Fibroblast of skin of abdomen (primary cell): ENCODE measurements at places on chromosomes 12 and 14.

- no peak for DNase-seq
Observed at GRCh38 chr14:81001447-81001846, 46.0 kb downstream of the TSHR start.

DNA sequence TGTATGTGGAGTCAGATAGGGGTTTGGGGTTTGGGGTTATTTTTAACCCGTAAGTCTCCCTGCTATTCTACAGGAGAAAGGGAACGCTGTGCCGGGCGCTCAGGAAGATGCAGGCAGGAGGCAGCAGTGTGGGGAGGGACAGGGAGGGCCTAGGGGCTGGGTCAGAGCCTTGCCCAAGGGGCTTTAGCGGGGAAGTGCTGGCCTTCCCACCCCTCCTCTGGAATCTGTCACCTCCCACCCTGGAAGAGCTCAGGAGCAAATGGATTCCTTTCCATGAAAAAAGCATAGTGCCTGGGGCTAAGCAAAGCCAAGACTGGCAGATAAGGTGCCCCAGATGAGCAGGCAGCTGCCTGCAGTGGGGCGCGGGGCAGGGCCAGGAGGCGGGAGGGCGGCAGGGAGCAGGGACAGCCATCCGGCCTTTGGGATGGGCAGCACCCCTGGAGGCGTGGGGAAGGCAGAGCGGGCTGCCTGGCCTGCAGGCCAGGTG, 7.3 kb upstream of the INF2 start:
- peak; percentile 11 for DNase-seq

DNA sequence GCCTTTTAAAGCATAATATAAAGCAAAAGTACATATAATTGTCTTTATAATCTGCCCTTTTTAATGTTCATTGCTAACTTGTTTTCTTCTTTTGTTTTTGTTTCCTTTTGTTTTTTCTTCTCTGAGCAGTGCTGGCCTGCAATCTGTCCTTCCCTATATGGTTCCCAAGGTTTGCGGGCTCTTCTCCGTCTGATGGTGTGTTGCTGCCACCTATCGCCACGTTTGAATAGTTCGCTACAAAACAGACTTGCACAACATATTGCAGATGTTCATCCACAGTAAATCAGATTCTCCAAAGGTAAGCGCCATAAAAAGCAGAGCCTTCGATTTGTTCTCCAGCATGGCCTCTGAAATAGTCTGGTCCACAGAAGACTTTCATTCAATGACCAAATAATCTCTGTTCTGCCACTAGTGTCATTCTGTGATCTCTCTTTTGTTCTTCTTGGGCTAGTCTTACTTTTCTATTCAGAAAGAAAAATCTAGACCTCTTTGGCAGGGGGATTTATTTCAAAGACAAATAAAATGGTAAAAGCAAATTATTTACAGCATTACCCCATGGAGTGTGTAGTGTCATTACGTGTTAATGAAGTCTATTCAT, 33.5 kb downstream of the C12orf50 start:
- DNase-seq = peak; percentile 73

GRCh38 chr12:80670214-80670613, 37.2 kb upstream of the MYF6 start:
- DNase-seq = no peak

DNA sequence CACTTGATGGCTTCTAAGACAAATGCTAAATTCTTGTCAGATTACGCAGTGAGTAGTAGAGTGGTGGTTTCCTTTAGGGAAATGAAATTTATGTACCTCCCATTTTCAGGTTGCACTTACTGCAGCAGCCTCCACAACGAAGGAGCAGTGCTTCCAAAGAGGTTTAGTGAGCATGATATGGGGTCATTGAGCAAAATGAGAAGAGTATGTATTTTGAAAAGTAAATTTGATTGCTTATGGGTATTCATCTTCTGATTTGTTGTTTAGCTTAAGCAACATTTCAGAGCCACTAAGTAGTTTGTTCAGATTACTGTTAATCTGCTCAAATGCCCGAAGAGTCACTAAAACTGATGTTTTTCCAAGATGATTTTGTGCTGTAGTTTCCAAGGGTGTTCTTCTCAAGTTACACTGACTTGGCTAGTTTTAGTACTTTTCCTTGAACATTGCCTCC, 493.6 kb downstream of the PCNX1 start:
- peak; percentile 44 for DNase-seq

DNA sequence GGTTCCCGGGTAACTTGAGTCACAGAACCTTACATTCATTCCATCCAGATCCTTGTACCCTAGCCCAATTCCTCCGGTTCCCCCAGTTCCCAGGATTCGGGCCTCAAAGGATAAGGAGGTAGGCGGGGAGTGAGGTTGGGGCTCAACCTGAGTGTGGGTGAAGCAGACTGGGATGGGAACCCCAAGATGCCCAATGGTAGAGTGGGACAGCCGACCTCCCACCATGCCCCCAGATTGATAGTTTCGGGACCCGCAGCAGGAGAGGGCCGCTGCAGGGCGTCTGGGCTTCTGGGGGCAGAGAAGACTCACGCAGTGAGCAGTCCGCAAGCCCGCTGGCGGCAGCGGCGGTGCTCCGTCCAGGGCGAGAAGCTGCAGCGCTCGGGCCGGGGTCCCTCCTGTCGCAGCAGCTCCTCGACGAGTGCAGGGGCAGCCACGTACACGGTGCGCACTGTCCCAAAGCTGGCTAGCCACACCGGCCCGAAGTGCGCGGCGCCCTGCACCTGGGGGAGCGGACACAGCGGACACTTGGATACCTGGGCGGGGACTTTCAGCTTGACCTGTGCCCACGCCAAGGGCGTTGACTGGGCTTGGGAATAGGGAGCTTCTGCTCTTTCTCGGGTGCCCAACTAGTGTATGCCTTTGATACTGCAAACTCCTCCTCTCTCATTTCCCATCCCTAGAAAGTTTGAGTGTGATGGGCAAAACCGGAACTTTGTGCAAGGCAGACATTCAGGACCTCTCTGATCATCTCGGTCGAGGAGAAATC, 997 bp downstream of the CYP27B1 start:
- DNase-seq = no peak

- DNase-seq = no peak
Observed at GRCh38 chr12:121781998-121782979, 11.2 kb downstream of the RHOF start.

DNA sequence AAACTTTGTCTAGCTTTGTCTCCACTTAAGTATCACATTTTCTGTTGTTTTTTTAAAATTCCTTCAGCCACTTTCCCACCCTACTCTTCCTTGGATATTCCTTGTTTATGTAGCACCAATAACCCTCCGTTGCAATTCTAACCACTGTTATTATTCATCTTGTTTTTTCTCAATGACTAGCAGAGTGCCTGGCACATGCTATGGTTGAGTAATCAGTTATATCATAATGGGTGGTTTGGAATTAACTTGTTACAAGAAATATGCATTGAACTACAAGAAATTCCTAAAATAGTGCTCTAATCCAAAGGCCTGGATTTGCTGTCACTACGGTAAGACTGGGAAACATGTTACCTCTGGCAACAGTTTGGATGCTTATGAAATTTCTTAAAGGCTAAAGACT, 756.6 kb downstream of the NOVA1 start:
- peak; percentile 6 for DNase-seq

GRCh38 chr12:8065991-8066594, at the start of gene C3AR1:
Gene C3AR1, minus strand, starts transcription at chr12:8066359. Its CDS starts 6,174 bp downstream, at chr12:8060185.
- peak; percentile 63 for DNase-seq

- DNase-seq = no peak
Observed at GRCh38 chr12:77070382-77070781, 5.0 kb upstream of the E2F7 start.

DNA sequence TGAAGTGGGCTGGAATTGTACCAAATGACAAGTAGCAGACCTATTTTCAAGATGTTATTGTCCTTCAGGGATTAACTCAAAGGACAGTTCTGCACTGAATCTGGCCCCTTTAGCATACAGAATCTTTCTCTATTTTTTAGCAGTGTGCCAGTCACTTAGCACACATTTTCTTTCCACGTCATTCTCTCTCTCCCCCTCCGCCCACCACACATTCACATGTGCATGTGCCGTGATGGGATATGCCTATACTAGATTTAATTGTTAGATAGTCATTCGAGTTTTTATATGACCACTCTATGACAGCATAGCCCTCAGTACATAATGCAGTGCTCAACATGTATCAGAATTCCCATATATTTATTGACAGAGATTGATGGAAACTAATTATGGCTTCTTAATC, 129.1 kb downstream of the KCNC2 start:
- DNase-seq = no peak

DNA sequence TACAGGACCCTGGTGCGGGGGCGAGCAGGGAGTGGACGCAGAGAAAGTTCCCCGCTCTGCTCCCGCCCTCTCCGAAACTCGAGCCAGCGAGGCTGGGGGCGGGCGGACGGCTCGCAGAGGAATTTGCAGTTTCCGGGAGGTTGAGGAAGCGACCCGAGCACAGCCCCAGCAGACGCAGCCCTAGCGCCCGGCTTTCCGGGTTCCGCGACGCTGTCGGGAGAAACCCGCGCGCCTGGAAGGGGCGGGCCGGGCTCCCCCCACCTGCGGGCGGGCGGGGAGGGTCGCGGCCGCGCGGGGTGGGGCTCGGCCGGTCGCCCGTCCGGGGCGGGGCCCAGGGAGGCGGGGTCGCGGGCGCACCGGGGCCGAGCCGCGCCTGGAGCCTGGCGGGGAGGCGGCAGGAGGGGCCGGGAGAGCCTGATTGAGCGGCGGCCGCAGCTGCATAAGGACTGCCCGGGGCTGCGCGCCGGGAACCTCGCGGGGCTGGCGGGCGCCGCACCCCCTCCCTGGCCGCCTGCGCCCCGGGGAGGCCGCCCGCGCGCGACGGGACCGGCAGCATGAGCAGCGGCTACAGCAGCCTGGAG, at the start of gene RASSF3:
TSS of gene RASSF3 (plus strand) at position 417 of the 581 bp plus-strand sequence. CDS start at position 555, 138 bp downstream.
- DNase-seq = peak; percentile 62

DNA sequence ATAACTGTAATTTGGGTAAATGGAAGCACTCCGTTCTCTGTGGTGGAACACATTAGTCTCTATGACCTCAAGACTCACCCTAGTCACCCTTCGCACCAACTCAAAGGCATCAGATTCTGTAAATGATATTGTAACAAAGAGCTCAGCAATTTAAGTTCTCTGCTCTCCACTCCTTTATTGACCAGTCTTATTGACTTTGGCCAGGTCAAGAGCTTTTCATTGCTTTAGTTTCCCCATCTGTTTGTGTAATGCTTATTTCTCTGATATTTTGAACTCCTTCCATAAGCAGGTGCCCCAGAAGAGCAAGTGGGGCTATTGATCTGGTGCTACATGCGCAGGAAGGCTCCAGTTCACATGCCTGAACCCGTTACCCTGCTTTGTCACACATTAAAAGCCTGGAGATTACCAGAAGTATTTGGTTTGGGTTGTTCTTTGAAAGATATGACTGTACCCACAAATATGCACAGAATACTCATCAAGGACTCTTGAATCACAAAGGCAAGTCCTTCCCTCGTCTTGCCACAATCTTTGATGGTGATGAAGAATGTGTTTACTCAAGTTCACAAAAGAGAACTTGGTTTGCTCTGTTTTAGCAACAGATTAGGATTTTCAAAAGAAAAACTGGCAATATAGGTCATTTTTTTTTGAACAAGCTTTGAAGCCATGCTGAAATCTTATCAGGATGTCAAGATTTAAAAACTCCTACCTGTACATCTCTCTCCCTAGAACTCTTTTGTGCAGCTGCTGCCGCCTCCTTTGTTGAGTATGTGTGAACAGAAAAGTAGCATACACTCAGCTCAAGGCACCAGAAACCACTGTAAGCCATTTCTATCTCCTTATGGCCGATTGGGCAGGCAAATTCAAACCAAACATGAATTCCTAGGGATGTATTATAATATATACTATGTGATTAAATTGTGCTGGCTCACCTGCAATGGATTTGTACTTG, 193.9 kb downstream of the BCAT1 start:
- peak; percentile 87 for DNase-seq

GRCh38 chr14:104942586-104942985, 17.9 kb downstream of the PLD4 start:
- DNase-seq = no peak

GRCh38 chr12:120126635-120127005, 10.1 kb upstream of the RAB35 start:
- DNase-seq = peak; percentile 11

DNA sequence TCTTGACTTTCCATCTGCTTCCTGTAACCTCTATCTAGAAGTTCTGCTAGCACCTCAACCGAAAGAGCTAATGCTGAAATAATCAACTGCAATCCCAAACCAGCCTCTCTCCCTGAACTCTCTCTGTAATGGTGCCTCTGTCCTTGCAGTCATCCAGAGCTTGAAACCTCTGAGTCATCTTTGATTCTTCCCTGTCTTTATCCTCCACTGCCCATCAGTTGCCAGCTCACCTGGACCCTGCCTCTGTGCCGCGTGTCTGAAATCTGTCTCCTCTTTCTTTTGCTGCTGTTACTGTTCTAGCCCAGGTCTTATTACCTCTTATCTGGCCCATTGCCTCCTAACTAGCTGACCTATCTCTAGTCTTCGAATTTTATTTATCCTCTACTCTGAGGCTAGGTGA, 15.5 kb downstream of the CLSTN3 start:
- no peak for DNase-seq

GRCh38 chr12:108484431-108484830, 30.6 kb upstream of the FICD start:
- no peak for DNase-seq

- peak; percentile 5 for DNase-seq
Observed at GRCh38 chr14:73025544-73025943, 1.4 kb downstream of the ZFYVE1 start.

DNA sequence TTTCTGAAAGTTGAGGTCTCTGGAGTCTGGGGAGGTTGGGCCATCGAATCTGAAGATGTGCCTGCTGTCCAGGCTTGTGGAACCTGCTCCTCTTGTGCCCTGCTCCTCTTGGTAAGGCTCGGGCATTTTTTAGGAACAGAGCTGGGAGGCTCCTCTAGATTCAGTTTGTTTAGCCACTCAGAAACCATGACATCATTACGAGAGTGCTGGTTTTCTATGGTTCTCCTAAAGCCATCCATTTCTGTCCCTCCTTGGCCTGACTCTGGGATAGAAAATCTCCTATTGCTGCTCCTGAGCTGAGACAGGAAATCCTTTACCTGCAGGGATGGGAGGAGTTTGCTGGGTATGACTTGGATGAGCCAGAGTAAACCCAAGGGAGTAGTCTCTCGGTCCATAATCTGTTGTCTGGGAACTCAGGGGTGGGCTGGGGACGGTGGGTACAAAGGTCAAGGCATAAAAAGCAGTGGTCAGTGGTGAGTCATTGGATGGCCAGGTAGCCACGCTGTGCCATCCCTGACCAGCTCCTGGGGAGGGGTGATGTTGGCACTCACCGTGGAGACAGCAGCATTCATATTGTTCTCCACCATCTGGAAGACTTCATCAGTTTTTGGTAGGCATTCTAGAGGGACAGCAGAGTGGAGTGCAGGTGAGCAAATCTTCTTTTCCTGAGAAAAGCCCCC, 2.4 kb upstream of the ADCY4 start:
- DNase-seq = no peak

GRCh38 chr12:105330283-105330930, at the start of gene C12orf75:
Gene C12orf75, plus strand, starts transcription at chr12:105330691. Its CDS starts 201 bp downstream, at chr12:105330892.
- DNase-seq = peak; percentile 85

- DNase-seq = no peak
Observed at GRCh38 chr14:73311708-73312030, 74.4 kb downstream of the PAPLN start.

DNA sequence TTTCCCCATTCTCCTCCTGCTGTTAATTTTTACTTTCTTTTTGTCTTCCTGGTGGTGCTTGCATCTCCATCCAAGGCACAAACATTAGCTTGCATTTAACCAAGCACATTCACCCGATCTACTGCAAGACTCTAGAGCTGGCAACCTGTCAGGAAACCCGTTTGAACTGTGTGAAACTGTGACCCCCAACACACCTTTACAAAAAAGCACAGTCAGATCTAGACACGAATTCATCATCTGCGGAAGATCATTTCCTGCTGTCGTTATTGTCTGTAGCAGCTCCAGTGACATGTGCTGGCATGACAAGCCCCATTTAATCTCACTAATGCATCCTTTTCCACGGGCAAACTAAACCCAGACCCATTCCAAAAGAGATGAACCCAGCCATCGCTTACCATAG, 340.5 kb downstream of the VRK1 start:
- no peak for DNase-seq
